Mucosa of gallbladder (tissue), 1 donor: ENCODE measurements at places on chromosomes 13 and 19. TPM values are rescaled to one million over a fixed set of nuclear protein-coding genes. Genes with fewer than 3 reads are reported as not detected.

DNA sequence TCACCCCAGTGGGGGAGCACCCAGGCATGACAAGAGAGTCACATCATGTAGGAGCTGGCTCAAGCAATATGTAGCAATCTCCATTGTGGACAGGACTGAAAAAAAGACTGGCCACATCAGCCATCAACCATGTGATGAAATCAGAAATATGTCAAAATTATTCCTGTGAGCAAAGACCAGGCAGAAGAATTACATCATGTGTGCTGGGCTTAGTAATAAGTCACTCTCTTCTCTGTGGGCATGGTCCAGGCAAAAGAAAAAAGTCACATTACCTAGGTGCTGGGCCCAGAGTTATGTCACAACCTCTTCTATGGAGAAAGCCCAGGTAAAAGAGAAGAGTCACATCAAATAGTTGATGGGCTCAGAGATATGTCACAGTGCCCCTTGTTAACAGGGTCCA lies 28.3 kb upstream of the ZNF729 start:
- no peak for DNase-seq

DNA sequence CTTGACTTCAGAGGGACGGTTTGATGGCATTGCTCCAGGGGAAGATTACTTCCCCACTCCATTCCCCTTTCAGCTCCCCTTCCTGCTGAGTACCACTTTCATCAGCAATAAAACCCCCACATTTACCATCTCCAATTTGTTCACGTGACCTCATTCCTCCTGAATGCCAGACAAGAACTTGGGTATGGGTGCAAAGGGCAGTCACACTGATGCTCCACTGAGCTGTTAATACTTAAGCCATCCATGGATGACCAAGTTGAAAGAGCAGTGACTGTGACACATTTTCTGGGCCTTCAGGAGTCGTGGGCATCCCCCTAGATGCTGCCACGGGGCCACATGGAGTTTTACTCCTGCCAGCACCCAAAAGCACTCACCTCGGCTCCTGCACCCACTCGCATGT lies 93.1 kb downstream of the STOML3 start:
- no peak for DNase-seq

Gene GTPBP3
- 24.7 TPM for total RNA-seq

Gene C19orf67
- not detected for total RNA-seq

Gene PEG3
- total RNA-seq: 7.7 TPM

Gene CLIP3
- 74.0 TPM for total RNA-seq

GRCh38 chr13:21124852-21125251 lies 51.5 kb downstream of the SKA3 start:
- DNase-seq: no peak

DNA sequence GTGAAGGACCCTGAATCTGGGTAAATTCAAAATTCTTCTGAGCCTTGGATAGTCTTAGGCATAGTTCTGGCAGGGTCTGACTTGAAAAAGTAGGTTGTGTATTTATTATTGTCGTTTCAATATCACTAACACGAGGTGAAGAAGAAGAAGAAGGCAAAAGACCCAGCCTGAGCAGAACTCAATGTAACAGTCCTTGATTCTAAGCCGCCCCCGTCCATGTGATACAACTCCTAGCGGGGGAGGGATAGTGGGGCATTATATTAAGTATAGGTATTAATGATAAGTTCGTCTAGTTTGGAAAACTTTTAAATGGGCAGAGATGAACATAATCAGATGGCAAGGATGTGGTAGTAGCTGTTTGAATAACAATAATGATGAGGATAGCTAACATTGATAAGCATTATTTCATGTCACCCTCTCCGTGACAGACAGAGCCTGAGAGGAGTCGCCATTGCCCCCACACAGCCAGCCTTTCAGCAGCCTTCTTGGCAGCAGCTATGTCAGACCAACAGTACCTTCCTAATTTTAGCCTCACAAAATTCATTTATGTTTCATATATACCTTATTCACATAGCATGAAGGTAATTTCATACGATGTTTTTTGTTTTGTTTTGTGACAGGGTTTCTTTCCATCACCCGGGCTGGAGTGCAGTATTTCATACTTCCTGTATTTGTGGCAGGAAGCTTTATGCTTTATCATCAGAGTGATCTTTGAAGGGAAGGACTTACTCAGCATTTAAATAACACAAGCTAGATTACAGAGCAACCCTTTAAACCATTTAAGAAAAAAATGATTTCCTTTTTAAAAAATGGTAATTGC lies 64.4 kb upstream of the NPAS1 start:
- DNase-seq: no peak

- no peak for DNase-seq
Observed at GRCh38 chr13:87712012-87712411, 40.8 kb downstream of the SLITRK5 start.

GRCh38 chr13:52780092-52780491 lies 40.5 kb upstream of the CNMD start:
- DNase-seq: no peak
